Ureter (tissue), 1 donor: ENCODE measurements at places on chromosomes 2 and 18.

DNA sequence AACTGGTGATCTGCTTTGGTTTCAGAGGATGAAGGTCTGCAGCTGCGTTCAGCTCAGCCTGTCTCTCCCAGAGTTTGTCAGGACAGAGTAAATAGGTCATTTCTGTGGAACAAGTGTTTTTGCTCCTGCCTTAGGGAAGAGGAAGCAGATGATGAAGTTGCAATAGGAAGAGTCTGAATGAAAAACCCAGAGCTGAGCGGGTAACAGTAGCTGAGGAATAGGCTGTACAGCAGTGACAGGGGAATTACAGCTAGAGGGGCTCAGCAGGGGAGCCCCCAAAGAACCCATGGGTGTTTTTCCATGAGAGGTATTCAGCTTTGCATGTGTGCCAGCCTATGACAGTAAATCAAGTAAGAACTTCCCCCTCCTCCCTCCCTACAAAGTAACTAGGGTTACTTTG, 10.3 kb upstream of the CYBRD1 start:
- no peak for DNase-seq

GRCh38 chr2:46983065-46983801, 67.6 kb upstream of the MCFD2 start:
- DNase-seq = no peak

- peak; percentile 60 for DNase-seq
These were observed 152.1 kb downstream of the PXDN start for GRCh38 chr2:1591978-1592907.

DNA sequence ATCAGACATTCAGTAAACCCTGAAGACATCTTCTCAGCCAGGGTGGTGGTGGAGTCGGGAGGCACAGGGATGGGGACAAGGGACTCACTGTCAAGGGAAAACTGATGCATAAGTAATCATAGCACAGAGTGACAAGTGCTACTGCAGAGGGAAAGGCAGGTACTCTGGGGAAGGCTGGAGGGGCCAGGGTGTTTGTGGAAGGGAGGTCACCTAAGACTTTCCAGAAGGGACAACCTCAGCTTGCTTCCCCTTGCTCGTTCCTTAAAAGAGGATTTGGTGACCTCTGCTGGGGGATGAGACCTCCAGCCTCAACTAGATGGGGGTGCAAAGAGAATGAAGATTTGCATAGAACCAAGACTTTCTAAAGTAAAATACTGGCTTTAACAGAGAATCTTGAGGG, 99.5 kb downstream of the SLC4A3 start:
- DNase-seq = no peak

DNA sequence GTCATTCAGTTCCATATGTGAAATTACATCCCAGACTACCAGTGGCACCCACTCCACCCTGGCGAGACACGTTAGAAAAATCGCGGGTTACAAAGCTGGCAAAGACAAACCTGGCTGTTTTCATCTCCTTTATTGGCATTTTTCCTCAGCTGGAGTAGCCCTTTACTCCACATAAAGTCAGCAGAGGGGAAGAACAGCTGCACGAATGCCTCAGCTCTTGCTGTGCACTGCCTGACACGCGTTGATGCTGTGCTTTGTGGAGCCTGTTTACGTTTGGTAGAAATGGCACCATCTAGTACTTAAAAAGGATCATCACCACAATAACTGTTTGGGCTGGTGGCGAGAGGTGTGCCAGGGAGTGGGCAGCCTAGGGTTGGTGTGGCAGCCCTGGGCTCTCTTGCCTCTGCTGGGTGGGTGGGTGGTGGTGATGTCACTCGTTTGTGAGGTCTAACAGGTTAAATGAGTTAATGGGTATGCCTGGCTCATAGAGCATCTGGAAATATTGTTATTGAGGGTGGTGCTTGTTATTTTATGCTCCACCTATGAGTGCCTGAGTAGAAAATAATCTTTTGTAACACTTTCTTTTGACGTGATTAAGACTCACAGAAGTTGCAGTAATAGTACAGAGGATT, 16.4 kb downstream of the FARP2 start:
- no peak for DNase-seq

DNA sequence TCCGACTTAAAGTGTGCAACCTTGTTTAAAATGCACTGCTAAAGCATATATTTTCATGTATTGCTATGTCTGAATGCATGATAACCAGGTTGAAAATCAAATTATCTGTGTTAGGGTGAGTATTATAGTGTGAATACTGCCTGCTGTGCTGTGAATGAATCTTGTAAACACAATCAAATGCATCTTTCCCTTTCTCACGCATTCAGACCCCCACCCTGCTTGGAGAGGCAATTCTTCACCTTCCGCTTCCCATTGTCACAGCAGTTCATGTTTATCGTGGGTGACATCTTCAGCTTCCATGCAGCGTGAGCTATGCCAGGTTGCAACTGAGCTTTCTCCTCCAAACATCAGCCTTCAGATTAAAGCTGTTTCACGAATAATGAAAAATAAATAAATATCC, 418.0 kb downstream of the MEIS1 start:
- no peak for DNase-seq
